Osteocyte (in vitro differentiated cells): ENCODE measurements at places on chromosomes 1 and 21.

- DNase-seq, result no peak
Observed at GRCh38 chr1:109454497-109455133, 11.7 kb upstream of the SYPL2 start.

DNA sequence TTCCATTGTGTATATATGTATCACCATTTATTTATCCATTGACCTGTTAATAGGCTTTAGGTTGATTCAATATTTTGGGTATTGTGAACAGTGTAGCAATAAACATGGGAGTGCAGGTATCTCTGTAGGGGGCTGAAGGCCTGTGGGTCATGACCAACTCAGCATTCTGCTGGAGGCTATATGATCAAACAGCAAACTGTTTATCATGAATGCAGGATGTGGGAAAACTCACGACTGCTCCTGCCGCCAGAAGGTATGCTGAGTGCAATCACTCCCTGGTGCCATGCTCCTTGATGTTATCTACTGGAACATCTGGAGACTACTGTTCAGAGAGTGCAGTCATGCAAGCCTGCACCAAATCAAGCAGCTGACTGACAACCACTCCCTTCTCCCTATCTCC is 275.2 kb downstream of the COL11A1 start:
- DNase-seq, result no peak

DNA sequence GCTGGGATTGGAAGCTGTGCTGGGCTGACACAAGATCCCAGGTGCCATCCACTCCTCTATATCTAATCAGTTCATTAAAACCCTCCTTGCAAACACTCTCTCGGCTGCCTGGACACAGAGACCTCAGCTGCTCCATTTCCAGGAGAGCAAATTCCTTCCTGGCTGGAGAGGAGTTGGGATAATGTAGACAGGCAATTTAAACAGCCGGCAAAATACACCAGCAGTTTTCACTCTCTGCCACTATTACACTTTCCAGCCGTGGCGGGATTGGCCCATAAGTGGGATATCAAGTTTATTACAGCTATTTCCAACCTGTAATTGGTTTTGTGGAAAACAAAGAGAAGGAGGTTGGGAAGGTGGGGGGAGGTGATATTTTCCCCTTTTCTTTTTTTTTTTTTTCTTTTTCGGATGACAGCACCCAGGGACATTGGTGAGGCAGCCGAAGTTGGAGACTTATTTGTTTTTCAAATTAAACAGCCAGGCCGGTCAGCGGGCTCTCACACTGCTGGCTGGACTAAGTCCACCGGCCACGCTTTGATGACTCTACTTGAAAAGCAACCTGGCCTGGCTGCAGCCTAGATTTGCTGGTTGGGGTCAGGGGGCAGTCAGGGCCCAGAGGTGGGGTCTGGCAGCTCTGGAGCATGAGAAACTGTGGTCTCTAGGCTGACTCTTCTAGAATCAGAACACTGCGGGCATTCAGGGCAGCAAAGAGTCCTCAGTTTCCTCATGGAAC is 177.4 kb downstream of the IGSF21 start:
- no peak for DNase-seq

- DNase-seq, result no peak
Observed at GRCh38 chr21:27614231-27614630, 647.3 kb upstream of the ADAMTS5 start.

GRCh38 chr1:230077011-230077410 is 10.0 kb downstream of the GALNT2 start:
- DNase-seq, result no peak

DNA sequence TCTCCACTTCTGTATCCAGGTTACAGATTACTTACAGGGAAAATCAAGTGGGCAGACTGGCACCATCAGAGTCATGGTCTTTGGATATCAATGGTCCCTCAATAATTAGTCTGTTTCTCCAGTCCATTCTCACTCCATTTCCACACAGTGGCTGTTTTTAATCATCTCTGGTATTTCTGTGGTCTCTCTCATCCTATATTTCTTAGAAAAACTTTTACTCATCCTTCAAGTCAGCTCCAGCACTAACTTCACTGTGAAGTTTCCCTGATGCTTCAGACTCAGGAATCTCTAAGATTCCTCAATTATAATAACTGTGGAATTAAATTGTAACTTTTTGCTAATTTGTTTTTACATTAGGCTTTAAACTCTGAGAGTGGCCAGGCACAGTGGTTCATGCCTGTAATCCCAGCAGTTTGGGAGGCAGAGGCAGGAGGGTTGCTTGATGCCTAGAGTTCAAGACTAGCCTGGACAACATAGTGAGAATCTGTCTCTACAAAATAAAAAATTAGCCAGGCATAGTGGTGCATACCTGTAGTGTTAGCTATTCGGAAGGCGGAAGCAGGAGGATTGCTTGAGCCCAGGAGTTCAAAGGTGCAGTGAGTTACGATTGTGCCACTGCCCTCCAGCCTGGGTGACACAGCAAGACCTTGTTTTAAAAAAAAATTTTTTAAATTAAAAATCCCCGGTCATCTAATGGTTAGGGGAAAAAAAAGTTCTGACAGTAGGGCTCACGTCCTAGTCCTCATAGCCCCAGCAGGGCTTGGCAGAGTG is 10.6 kb downstream of the CD160 start:
- DNase-seq, result no peak

DNA sequence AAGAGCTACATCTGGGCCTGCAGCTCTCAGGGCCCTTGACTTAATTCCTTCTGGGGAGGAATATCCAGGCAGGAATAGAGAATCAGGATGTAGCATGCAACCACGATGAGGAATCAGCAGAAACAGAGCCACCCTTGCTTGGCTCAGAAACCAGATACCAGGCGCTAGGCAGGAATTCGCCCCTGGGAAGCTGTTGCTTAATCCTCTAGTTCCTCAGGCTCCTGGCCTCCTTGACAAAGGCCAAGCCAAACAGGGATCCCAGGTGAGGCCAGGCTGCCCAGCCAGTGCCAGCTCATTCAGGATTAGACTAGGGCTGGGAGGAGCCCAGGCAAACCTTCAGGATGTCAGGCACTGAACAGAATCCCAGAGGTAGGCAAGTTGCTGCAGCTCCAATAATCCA is 48.2 kb upstream of the IRF2BP2 start:
- no peak for DNase-seq

DNA sequence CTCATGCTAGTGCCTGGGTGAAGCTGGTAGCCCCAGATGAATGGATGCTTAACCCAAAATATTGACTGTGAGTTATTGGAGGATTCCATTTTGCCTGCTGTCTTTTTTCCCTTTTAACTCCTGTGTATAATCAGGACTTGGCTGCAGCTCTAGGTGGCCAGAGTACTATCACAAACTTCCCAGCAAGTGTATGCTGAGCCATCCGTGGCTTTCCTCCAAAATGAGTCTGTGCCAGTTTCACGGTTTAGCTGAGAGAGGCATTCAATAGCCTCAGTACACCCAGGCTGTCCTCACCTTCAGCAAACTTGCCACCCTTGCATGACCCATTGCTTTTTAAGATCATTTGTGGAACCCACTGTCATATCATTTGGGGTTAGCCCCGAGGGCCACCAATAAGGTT is 5.3 kb upstream of the DPT start:
- no peak for DNase-seq

GRCh38 chr1:87684194-87684593 is 355.5 kb downstream of the LMO4 start:
- DNase-seq, result no peak

- DNase-seq, result no peak
Observed at GRCh38 chr1:218741852-218742251, 396.7 kb downstream of the TGFB2 start.

DNA sequence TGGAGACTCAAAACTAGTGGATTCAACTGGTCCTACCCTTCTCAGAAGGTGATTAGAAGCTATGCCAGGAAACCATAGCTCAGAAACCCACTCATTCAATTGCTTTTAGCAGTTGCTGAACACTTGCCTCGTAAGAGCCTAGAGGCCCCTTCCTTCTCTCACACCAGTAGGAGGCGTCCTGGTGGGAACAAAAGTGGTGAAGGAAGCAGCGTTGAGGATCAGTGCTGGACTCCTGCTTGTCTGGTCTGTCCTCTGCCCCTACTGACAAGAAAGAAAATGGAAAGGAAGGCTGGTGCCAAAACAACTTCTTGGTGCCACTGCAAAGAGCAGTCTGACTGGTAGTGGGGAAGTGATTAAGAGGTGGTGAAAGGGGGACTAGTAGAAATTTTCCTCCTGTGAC is 269.7 kb downstream of the LMO4 start:
- DNase-seq, result no peak

DNA sequence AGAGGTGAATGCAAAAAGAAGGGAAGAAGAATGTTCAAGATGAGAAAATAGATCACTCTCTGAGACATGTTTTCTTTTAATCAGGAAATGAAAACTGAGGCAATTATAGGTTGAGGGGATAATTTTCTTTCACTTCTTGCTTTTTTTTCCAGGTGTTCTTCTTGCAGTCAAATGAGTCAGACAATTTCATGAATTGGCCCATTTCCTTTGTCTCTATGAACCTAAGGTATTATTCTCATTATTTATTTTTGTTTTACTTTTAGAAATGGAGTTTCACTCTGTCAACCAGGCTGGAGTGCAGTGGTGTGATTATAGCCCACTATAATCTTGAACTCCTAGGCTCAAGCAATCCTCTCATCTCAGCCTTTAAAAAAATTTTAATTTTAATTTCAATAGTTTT is 3.5 kb upstream of the VASH2 start:
- no peak for DNase-seq

DNA sequence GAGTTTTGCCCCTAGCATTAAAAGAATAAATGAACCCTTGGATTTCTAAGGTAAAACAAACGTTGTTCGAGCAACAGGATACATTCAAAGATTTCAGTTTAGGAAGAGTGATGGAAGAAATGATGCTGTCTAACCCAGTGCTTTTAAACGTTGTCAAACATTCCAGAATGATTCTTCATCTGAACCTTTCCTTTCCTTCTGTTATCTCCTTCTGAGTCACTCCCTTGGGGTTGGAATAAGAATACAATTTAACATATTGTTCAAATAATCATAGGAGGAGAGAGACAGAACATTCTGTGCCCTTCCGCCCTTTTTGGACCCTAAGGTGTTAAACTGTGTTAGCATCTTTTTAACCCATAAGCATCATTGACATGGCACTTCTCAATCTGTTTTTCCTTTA is 61.1 kb upstream of the RCOR3 start:
- no peak for DNase-seq

GRCh38 chr1:28058971-28059878 is 29.2 kb downstream of the EYA3 start:
- no peak for DNase-seq

GRCh38 chr1:7608628-7609305 is 162.3 kb upstream of the VAMP3 start:
- no peak for DNase-seq

DNA sequence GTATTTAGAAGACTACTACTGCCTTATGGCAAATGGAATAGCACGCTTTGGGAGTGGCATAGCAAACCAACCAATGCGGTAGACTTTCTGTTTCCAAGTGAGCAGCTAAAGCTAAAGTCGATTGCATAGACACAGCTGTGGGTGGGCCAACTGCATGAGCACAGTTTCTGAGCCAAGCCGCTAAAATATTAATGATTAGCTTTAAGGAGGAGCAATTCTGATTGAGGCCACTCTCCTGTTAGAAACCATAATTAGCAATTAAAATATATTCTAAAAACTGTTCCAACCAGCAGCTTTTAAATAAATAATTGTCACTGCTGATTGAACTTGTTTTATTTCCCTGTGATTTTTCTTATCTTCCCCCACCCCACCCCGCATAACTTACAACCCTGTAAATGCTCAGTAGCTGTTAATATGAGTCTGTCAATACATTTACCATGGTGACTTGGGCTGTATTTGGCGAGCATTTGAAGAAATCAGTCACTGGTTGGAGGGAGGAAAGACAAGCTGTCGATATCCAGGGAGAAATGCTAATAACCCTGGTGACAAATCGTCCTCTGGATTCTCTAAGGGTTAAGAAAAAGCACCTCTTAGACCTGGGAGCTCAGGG is 32.2 kb downstream of the RNF220 start:
- DNase-seq, result no peak

GRCh38 chr1:61864489-61864888 is 122.2 kb downstream of the PATJ start:
- no peak for DNase-seq

DNA sequence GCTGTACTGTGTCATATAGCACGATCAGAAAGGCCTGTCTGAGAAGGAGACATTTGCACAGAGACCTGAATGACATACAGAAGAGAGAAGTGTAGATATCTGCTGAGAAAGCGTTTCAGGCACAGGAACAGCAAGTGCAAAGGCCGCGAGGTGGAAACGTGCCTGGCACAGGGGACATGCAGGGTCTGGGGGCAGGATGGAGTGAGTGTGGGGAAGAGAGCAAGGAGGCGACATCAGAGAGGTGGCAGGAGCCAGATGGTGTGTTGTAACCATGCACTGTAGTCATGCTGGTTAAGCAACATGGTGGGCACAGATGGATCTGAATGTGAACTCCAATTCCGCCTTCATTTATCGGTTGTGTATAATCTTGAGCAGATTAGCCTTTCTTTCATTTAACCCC is 13.0 kb downstream of the KRTCAP2 start:
- DNase-seq, result no peak

- no peak for DNase-seq
Observed at GRCh38 chr1:1926886-1927660, 8.0 kb upstream of the TMEM52 start.

GRCh38 chr1:153963850-153964331 is 554 bp upstream of the SLC39A1 start:
- no peak for DNase-seq

DNA sequence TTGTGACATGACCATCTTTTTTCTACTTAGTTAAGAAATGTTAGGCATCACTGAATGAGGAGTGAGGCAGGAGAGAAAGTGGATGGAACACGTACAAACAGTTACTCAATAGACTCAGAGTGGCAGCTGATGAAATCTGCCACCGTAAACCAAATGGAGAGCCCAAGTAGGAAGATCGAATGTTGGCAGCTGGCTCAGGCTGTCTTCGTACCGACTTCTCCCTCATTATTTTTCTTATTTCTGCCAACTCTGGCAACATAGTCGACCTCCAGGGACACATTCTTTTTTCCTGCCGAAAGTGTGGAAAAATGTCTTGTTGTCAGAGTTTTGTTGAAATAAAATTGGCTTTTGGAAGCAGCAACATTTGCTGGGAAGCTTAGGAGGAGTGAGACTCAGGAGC is 143.3 kb downstream of the GREM2 start:
- no peak for DNase-seq

DNA sequence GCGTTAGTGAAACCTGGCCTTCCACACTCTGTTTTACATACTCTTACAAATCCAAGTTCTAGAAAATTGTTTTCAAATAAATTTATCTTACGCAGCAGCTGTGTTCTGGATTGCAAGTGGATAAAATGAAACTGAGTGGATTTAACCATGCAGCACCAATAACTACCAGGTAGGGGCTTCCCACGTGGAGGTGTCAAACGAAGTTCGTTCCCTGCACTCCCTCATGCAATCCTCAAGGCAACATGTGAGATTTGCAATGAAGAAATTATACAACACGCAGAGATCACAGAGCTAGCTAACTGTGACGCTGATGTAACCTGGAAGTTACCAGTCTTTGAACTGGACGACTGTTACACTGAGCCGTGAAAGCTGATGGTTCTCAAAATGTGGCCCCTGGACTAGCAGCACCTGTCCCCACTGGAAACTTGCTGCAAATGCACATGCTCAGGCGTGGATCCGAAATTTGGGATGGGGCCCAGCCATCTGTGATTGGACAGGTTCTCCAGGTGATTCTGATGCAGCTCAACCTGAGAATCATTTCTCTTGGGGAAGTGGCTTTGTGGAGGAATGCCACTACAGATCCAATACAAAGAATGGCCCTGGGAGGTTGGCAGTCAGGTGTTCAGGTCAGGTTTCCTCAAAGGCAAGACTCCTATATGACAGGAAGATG is 36.3 kb downstream of the RSPH1 start:
- no peak for DNase-seq

- DNase-seq, result no peak
Observed at GRCh38 chr1:174364996-174365736, 82.6 kb upstream of the GPR52 start.

GRCh38 chr1:235090406-235091069 is 38.1 kb downstream of the TOMM20 start:
- DNase-seq, result no peak
